AG10803 (cell line): ENCODE measurements at places on chromosomes 3 and 15.

- no peak for DNase-seq
Observed at GRCh38 chr15:78358102-78358870, 18.1 kb downstream of the CRABP1 start.

- DNase-seq: peak; percentile 23
Observed at GRCh38 chr3:126982126-126982470, 817 bp upstream of the PLXNA1 start.

- no peak for DNase-seq
Observed at GRCh38 chr3:197949191-197949777, 706 bp upstream of the RPL35A start.

GRCh38 chr3:186360779-186361178 is 1.3 kb downstream of the DGKG start:
- no peak for DNase-seq

DNA sequence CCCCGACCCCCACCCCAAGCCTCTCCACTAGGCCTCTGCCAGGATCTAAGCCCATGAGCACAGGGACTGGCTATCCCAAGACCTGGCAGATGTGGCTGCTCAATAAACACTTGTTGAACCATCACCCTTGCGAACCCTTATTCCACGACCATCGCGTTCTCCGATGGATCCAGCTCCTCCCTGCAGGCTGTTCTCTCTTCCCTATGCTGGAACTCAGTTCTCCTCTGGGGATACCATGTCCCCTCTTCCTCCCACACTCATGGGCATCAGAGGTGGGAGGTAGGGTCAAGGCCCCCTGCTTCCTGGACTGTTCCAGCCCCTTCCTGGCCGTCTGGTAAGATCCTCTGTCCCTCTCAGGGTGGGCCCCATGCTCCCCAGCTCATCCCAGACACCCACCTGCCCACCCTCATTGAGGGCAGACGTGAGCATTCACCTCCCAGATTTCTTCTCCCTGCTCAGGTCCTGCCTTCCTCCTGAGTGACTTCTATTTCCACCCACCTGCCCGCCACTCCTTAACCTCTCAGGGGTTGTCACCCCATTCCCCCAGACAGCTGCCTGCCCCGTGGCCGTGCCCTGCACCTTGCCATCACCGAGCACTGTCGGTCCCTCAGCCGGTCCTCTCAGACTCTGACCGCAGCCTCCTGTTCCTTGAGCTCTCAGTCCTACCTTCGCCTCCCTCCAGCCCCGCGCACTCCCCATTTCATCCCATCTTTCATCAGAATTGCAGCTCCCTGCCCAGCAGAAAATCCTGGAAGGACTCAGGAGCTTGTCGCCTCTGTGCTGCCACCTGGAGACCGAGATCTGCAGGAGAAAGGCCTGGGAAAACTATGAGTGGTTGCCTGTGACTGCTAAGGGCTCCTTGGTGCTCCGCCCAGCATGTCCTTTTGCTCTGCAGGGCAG is 42.0 kb downstream of the PML start:
- DNase-seq: peak; percentile 73

DNA sequence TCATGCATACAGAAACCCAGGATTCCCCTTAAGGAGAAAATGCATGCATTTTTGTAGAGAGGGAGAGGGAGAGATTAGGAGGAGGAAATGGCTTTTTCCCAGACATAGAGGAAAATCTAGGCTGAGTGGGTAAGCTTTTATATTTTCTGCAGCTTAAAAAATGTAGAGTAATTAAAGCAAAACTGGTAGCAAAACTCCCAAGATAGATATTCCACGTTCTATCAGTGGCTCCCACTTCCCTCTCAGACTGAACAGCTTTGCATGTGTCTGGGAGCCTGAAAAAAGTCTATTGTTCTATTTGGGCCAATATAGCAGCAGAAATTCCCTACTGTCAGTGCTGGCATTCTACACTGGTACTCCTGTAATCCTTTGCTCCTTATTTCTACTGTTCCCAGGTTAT is 110.8 kb upstream of the CADPS start:
- DNase-seq: no peak

GRCh38 chr15:86837294-86838061 is 757.8 kb downstream of the AGBL1 start:
- DNase-seq: no peak

- DNase-seq: no peak
Observed at GRCh38 chr3:162015856-162016255, 519.2 kb downstream of the OTOL1 start.

DNA sequence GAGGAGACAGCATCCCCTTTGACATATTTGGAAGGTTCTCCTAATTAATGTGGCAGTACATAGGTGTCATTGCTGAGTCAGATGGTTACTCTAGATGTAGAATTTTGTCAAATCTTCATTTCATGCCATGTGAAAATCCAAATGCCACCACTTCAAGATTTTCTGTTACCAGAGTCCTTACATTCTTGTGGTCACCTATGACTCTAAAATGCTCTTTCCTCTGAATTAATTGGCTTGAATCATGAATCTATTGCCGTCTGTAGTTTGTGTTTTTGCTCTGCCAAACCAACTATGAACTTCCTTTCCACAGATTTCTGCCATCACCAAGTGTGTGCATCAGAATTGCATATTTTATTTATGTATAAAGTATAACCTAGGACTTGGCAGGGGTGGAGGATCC is 269.4 kb upstream of the ZPLD1 start:
- peak; percentile 92 for DNase-seq

DNA sequence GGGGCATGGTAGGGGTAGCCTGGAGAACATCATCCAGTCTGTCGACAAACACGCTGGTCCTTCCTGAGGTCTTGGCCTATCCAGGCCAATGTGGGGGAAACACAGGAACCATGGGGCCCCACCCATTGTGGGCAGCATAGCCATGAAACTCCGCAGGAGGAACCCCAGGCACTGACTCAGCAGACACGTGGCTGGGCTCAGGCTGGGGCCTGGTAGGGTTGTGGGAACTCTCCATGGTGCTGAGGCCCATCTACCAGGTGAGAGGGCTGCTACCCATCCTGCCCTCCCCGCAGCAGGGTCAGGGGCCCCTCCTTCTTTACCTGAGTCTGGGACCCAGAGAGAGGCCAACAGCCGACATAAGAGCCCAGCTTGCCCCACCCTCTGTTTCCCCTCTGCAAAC is 22.6 kb upstream of the CACNA2D2 start:
- peak; percentile 15 for DNase-seq
